ENCODE measurements at places on chromosomes 2 and 18.

DNA sequence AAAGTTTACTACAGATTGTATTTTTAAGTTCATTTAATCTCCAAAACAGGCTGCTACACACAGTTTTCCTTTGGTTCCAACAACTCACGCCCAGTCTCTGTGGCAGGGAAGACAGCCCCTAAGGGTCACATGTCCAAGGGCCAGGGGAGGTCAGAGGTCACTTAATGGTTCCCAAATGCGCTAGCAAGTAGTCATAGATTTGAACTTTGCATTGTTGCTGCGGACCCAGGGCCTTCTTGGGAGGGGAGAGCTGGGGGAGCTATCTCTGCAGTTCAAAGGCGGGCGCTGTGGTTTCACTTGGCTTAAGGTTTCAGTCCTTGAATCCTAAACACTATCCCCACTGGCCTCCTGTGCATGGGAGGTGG is 74.8 kb upstream of the ZNF532 start:
- no peak for DNase-seq

DNA sequence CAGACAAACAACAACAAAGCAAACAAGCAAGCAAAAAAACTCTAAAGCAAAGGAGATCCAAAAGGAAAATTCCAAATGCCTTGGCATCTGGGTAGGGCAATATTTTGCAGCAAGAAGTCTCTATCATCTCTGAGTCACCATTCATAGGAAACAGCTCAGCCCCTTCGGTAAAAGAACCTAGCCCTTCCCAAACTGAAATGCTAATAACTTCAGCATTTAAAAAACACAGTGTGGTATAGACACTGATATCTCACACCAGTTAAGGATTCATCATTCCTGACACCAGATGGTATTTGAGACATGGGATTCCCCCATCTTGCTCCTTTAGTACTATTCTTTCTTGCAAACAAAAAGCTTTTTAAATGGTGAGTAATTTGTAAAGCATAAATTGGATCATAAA is 491.8 kb downstream of the TXNL1 start:
- DNase-seq: no peak

GRCh38 chr2:44515416-44515815 is 153.7 kb downstream of the CAMKMT start:
- no peak for DNase-seq

GRCh38 chr2:56018267-56018666 is 94.7 kb upstream of the EFEMP1 start:
- DNase-seq: no peak

DNA sequence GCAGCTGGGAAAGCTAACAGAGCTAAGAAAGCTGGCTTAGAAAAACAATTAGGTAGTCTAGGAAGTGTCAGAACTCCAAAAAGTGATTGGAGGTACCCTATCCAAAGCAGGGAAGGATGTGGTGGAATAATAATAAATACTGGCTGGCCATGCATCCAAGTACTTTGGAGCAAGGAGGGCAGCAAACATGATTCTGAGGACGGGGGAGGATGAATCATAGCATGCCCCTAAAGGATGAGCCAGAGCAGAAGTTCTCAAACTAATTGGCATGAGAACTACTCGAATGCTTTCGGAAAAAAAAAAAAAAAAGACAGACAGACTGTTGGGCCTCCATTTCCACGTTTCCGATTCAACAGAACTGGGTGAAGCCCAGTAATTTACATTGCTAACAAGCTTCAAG is 2.4 kb downstream of the CWC22 start:
- no peak for DNase-seq

GRCh38 chr2:55061523-55062344 is 11.5 kb upstream of the RTN4 start:
- no peak for DNase-seq

Measured in stimulated activated naive CD4-positive, alpha-beta T cell treated with Interleukin-2 at 50 U/mL for 16 hours (primary cell).